Omental fat pad (tissue), 4 donors: ENCODE measurements at places on chromosomes 12 and 14.

- no peak for DNase-seq
Measured at GRCh38 chr12:38465020-38465419, 148.4 kb downstream of the ALG10B start.

DNA sequence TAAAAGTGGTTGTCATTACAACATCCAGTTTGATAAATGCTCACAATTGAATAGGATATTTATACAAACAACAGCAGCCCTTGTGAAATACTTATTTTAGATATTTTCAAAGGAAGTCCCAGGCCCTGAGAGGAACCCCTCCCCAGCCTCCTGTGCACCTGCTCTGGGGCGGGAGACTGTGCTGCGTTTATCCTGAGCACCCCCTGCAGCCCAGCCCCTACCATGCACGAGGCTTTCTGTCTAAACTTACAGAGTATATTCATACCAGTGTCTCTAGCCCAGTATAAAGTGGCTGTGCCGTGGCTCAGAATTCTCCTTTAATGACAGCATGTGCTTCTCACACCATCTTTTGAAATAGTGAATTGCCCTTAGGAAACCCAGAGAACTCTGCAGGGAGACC is 1084.3 kb downstream of the TMEM121 start:
- no peak for DNase-seq

- DNase-seq: no peak
Measured at GRCh38 chr12:51692016-51692415, 101.0 kb downstream of the SCN8A start.

- no peak for DNase-seq
Measured at GRCh38 chr12:113678223-113679119, 206.8 kb upstream of the LHX5 start.

DNA sequence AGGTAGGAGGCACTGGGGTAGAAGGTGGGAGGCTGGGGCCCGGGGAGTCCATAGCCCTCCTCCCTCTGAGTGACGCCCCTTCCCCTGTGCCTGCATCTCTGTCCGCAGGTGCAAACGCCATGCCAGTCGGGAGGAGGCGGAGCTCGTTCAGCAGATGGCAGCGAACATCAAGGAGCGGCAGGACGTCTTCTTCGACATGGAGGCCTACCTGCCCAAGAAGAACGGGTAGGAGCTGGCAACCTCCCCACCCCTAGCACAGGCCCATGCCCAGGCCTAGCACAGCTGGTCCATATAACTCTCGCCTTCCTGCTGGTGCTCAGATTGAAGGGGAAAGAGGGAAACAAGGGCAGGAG is 35.6 kb downstream of the TMEM120B start:
- no peak for DNase-seq

DNA sequence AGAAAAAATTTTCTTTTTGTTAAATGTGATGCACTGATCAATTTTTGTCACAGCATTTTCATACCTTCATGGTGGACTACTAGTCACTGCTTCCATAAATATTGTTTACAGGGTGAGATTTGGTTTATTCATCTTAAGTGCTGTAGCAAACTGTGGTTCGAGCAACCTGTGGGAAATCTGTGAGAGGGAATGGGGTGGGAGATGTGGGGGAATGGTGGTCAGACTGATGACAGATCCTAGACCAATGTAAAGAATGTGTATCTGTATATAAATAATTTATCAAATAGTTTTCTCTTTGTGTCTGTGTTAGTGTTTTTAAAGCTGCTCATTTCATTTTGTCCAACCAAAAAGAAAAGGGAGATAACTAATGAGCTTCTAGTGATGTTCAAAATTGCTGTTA is 26.7 kb downstream of the CSRP2 start:
- no peak for DNase-seq

DNA sequence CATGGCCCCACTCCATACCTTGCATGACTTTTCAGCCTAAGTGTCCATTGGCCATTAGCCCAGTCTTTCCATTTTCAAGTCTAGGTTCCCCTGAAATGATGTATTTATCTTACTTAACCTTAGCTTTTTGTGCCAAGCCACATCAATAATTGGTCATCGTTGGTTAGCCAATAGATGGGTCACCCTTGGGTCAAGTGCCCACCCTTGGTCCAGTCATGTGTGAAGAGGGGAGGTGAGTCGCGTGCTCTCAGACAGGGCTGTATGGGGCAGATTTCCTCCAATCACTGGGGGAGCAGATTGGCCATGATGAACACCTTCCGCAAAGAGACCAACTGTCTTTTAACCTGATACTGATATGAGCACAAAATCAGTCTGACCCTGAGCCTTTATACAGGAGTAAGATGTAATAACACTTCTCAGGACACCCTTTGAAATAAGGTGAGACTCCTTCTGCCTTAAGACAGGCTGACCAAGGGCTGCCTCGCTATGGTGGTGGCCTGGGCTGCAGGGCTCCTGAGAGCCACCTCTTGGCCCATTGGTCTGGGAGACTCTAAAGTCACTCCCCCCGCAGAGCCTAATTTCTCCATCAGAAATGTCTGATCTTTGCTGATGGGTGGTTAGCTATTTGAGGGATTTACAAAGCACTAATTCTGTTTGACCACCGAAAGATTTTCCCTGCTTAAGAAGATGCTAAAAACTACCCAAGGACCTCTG is 143.2 kb downstream of the ZFP36L1 start:
- no peak for DNase-seq

DNA sequence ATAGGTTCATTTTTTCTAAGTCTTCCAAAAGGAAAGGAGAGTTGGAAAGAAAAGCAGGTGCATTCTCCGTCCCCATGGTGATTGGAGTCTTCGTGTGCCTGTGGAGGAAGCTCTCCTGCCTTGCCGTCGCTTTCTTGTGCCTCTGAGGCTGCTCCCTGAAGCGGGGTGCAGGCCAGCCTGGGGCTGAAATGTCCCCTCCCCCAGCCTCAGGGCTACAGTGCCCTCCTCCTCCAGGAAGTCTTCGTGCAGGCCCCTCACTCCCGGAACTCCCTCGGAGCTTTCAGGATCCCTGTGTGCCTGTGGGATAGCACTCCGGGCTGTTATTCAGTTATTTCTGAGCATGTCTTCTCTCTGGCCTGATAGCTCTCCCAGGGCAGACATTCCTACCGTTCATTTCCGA is 569.2 kb downstream of the VRK1 start:
- no peak for DNase-seq

GRCh38 chr14:96001866-96002497 is 37.2 kb upstream of the C14orf132 start:
- DNase-seq: no peak

DNA sequence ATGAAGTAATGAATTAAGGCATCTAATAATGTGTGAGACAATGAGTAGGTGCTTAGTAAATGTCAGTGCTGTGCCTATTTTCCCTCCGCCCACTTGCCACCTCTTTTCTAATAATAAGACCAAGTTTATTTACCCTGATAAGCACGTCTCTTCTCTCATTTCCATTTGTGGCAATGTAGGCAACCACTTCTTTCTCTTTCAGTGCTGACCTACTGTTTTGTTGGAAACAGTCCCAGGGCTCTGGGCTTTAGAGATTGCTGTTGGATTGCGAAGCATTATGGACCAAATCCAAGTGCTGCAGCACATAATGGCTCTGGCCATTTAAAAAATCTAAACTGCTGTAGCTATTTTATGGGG is 141.3 kb upstream of the PLEKHG7 start:
- DNase-seq: no peak

DNA sequence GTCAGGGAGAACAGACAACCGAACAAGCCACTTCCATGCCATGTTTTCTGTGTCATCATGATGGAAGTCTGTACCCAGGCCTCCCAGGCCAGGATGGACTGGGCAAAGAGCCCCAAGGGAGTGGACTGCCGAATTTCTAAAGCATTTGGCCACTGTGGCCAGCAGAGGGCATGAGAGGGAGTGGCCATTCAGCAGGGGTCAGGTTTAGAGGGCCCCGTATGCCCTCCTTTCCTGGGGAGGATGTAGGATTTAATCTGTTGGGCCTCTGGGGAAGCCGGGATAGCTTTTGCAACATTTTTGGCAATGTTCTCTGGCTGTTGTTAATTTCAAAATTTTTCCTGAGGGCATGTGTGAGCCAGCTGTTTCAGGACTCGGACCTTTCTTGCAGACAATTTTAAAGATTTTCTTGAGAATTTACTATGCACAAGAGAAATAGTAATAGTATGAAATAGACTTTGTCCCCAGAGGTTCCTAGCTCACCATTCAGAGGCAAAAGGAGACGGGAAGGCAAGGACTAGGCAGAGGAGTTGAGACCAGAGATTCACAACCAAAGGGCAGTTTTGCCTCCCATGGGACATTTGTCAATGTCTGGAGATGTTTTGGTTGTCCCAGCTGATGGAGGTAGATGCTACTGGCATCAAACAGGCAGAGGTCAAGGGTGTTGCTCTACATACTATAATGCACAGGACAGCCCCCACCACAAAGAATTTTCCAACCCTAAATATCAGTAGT is 18.0 kb downstream of the ACACB start:
- no peak for DNase-seq

GRCh38 chr12:56884421-56884820 is 49.8 kb downstream of the SDR9C7 start:
- DNase-seq: no peak
